Lung microvascular endothelial cell (primary cell): ENCODE measurements at places on chromosomes 13 and 19. TPM values are rescaled to one million over a fixed set of nuclear protein-coding genes. Genes with fewer than 3 reads are reported as not detected.
A peak's percentile ranks its signal among the peaks of the same experiment; 100 is the strongest.

DNA sequence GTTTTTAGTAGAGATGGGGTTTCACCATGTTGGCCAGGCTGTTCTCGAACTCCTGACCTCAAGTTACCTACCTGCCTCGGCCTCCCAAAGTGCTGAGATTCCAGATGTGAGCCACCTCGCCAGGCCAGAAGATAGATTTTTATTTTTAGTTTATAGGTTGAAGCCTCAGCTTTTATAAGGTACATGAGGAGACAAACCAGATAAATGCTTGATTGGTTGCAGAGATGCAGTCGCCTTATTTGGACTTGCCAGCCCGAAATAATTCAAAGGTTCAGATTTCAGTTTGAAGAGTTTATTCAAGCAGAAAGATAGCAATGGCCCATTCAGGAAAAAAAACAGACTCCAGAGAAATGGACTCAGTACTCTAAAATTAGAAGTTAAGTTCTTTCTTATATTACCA is 3.1 kb downstream of the ZNF69 start:
- DNase-seq = no peak

GRCh38 chr13:109971456-109972090 is 185.2 kb upstream of the IRS2 start:
- no peak for DNase-seq

DNA sequence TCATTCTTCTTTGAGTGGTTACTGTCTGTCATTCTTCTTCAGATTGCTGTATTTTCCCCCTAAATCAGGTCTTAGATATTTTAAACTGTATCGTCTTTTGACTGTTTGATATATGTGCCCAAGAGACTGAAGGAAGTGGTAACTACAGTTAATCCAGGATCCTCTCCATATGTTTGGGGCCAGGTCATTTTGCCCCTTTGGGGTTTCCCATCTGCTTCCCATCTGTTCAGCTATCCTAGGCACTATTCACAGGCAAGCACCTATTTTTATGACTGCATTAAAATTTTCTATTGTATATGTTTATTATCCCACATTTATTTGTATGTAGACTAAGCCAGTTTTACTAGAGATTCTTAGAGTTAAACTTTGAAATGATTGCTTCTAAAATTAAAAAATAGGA is 244.2 kb downstream of the PCCA start:
- DNase-seq = no peak

- DNase-seq = no peak
Observed at GRCh38 chr19:12752056-12752781, 628 bp downstream of the BEST2 start.

DNA sequence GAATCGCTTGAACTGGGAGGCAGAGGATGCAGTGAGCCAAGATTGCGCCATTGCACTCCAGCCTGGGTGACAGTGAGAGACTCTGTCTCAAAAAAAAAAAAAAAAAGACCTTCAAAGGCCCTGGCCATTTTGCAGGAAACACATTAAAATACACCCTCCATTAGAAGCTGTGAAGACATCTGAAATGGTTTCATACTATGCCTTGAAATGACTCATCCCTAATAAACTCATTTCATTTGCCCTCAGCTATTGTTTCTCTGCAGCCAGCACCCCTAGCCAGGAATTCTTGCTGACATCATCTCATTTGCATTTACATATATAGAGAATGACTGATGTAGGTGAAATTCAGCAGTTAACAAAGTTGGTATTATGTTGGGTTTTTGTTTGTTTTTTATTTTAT is 8.7 kb downstream of the EML2 start:
- peak; percentile 91 for DNase-seq

DNA sequence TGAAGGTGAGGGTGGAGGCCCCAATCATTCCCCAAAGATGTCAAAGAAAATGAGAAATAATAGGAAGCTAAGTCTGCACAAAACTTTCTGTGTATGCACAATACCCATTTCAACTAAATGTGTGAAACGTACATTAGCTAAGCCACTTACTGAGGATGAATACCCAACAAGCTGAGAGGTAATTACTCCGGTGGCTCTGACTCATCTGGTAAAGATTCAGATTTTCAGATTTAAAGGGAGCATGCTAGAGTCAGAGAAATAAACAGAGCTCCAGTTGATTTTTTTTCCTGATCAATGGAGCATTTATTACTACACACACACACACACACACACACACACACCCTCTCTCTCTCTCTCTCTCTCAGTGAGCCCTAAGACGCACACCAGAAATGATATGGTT is 194.8 kb upstream of the ARGLU1 start:
- DNase-seq = no peak

RGCC gene
- 27.6 and 144 TPM in 2 replicates for total RNA-seq
